ENCODE measurements at places on chromosomes 12 and 14.

- DNase-seq: no peak
Measured at GRCh38 chr12:96466939-96467751, 22.2 kb upstream of the CFAP54 start.

GRCh38 chr14:50786751-50787464, 44.1 kb downstream of the NIN start:
- DNase-seq: no peak

DNA sequence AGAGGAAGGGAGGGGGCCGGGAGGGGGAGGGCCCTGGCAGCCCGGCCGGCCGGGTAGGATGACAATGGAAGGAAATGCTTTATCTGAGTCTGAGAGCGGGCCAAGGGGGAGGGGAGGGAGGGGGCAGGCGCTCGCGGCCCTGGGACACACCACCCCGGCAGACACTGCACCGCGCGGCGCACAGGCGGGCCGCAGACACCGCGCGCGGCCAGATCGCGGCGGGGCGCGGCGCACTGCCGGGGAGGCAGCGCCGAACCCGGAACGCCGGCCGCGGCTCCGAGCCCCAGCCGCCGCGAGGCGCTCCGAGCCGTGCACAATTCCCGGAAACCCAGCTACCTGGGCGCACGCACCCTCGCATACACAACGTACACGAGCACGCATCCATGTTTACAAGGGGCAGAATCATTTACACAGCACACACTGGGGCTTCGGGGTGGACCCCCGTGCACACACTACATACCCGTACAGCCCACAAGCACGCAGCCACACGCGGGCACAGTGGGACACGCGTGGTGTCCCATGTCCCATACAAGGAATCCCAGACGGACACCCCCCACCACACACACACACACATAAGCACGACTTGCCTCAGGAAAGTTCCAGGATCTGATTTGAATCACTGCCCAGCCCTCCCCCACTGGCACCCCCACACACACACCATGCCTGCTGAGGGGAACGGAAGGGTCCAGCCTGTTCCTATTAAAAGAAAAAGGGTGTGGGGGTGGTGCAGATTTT, at the start of gene HDAC7:
Gene HDAC7 (minus strand): TSS at position 8 of the 735 bp plus-strand sequence. CDS start 118 bp downstream, outside the sequence.
- DNase-seq: no peak

DNA sequence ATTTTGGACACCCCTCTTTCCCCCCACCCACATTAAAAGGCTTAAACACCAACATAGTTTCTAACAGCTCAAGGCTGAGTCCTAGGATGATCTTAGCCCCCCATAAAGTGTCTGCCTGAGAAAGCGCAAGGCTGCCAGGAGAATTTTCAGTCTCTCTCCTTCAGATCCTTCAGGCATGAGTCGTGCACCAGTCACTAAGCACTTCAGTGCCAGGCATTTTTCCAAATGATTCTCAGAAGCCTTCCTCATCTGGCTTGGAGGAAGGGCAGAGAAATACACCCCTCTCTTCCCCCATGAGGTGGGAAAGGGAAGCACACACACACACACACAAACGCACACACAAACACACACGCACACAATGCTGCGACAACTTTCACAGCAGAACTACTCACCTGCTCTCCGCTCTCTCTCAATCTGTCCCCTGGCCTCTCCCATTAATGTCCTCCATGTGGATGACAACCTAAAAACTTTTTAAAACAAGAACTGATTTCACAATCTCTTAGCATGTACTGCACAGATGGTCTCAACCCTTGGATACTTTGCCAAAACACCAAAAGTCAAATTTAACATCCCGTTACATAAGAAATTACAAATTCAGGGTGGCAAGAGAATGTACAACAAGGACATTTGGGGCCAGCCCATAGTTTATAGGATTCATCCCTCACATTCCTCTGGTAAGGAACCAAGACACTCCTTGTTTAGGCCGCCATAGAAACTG, 49.8 kb downstream of the CKAP4 start:
- no peak for DNase-seq

- no peak for DNase-seq
Measured at GRCh38 chr14:106843386-106843785, 1317.0 kb downstream of the TMEM121 start.

DNA sequence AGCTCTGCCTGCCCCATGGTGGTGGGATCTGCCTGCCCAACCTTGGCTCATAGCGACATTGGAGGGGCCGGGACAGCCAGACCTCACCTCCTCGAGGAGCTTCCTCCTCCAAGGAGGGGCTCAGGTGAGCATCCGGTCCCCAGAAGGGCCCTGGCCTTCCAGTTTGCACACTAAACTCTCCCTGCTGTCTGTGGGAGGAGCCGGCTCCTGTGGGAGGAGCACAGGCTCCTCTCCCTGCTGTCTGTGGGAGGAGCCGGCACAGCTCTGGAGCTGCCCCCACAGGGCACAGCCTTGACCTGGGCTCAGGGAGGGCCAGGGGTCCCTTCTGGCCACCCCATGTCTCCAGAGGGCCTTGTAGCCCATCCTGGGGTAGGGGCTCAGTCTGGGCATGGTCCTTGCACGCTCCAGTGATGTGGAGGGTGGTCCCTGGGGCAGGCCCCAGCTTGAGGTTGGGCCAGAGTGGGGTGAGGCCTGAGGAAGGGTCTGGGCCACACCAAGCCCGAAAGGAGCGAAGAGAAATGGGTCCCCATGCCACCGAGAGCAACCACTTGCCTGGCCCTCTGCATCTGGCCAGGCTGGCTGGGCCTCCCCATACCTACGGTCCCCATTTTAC, 147.5 kb upstream of the C14orf180 start:
- DNase-seq: no peak

- DNase-seq: peak; percentile 85
Measured at GRCh38 chr12:21657326-21658077, at the start of gene LDHB. TSS of gene LDHB (minus strand) at chr12:21657842. CDS start at chr12:21654671, 3,171 bp downstream.

- no peak for DNase-seq
Measured at GRCh38 chr14:83289390-83289789, 1755.7 kb upstream of the SEL1L start.

DNA sequence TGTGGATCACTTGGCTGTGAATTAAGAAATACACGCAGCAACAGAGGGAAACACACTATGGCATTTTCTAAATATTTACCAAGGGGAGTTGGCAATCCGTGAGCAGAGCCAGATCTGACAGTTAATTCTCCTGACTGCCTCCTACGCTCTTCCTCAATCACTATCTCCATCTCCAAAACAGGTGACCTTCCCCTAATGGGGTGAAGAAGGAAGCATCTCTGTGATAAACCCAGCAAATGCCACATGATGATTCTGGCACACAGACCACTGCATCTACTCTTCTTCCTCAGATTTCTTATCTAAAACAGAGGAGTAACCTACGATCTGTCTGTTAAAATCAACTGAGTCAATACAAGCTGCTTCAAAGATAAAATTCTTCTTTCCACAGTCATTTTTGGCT, 4.4 kb downstream of the SPTB start:
- no peak for DNase-seq

GRCh38 chr12:4353785-4354208, 25.7 kb downstream of the FGF23 start:
- DNase-seq: no peak

GRCh38 chr12:111761706-111762105, 5.0 kb upstream of the ALDH2 start:
- no peak for DNase-seq

DNA sequence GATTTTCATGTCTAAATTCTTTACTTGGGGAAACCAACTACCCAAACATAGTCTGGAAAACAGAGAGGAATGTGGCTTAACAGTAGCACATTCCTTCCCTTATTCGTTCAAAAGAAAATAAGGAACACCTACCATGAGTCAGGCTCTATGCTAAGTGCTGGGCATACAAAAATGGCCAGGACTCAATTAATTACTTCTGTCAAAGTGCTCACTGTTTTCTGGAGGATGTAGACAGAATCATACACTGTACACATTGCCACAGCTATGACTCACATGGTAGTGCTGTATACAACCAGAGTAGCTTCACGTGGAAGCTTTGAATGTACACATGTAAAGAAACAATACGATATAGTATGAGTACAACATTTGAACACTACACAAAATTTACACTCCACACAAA, 50.1 kb downstream of the SLC25A21 start:
- no peak for DNase-seq

- DNase-seq: no peak
Measured at GRCh38 chr12:14395074-14395778, 29.7 kb downstream of the ATF7IP start.

DNA sequence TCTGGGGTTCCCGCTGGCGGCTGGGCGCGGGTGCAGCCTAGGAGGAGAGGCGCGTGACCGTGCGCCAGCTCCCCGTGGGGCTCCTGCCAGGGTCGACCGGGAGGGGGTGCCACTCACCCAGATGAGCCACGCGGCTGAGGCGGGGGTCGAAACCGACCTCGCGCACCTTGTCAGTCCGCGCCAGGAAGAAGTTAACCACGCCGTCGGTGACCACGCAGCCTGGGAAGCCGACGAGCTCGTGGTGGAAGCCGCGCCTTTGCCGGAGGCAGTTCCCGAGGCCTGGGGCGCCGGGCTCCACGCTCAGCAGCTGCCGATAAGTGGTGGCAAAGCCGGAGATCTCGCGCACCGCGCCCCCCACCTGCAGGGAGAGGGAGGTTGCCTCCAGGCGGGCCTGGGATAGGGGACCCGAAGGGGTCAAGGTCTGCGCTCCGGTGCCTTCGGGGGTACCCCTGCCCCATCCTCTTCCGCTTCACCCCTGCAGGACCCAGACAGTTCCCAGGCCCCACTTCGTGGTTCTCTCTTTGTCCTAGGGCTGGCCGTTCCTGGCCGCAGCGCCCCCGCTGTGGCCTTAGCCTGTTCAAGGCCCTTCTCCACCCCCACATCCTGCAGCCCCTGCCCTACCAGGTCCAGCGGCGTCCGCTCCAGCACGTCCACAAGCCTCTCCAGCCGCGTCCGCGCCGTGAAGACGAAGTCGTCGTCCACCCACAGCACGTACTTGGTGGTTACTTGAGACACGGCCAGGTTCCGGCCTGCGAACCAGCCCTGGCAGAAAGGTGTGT, 5.3 kb downstream of the B4GALNT1 start:
- no peak for DNase-seq

DNA sequence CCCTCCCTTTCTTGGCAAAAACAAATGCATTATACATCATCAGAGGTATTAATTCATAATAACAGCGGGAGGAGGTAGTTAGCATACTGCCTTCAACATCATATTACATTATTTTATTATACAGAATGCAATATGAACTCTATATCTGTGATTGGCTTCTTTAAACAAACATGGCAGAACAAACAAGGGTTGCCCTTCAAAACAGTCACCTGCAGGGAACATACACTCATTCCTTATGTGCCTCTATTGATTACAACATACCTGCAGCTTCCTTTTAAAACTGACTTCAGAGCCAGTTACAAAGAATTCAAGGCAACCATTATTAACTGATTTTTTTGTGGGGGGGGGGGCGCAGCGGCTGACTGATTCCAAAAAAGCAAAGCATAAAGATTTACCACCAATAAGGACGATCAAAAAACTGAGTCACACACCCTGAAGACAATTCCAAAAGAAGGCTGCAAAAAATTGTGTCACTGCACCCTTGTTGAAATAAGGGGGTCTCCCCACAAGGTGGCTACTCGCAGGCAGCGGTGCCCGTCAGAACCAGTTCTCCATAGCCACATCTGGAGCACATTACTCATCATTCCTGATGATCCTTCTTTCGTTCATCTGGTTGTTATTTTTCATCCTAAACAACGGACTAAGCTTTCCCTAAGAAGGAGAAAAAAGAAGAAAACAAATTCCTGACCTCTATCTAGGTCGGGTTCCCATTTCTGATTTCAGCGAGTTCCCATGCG, 51.8 kb downstream of the SMUG1 start:
- no peak for DNase-seq
